ENCODE measurements at places on chromosomes 3 and 15.

DNA sequence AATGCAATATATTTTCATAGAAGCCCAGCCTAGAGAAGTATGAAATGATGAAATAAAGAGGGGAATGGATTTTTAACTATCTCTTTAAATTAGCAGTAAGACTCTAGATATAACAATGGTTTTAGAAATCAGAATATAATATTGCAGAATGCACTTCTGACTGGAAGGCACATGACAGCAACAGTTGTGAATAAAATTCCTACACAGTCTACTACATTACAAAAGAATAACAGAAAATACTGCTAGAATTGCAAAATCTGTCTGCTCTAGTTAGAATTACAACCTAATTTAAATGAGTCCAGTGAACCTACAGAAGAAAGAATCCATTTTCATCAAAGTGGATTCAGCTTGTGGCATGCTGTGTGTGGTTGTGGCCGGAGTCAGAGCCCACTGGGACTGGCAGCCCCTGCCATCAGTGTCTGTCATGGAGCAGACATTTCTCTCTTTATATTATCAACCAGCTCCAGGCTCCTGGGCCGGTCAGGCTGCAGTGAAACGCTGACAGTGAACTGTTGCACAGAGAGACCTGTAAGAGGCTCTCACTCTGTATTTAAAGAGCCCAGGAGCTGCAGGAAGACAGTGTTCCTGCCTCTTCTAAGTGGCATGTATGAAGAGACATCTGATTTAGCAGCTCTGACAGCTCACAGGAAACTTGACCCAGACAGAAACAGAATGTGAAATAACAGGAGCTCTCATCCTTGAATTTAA, 1523.8 kb upstream of the CADM2 start:
- no peak for DNase-seq

GRCh38 chr15:69308949-69309348, 10.2 kb downstream of the PAQR5 start:
- DNase-seq, result no peak

GRCh38 chr15:69484837-69485236, 32.2 kb downstream of the RPLP1 start:
- DNase-seq, result no peak

- DNase-seq, result peak; percentile 89
Measured at GRCh38 chr15:51971375-51972133, at the start of gene LEO1. LEO1 (minus strand) TSS chr15:51971778; CDS start chr15:51971745, 33 bp downstream.

DNA sequence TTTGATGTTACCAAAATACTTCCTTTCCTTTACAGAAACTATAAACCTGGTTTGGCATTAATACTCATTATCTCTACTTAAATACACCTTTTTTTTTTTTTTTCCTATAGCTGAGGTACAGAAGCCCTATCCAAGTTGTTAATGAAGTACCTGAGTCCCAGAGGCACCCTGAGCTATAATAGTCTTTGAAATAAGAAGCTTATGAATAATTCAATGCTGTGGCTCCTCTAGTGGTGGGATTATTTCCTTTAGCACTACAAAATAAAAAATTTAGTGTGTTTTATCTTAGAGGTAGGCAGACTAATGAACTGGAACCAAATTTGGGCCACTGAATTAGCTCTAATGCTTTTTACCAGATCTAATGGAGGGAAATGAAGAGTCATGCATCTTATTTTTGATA, 611.9 kb downstream of the EDEM1 start:
- no peak for DNase-seq
